ENCODE measurements at places on chromosomes 7 and 10.

DNA sequence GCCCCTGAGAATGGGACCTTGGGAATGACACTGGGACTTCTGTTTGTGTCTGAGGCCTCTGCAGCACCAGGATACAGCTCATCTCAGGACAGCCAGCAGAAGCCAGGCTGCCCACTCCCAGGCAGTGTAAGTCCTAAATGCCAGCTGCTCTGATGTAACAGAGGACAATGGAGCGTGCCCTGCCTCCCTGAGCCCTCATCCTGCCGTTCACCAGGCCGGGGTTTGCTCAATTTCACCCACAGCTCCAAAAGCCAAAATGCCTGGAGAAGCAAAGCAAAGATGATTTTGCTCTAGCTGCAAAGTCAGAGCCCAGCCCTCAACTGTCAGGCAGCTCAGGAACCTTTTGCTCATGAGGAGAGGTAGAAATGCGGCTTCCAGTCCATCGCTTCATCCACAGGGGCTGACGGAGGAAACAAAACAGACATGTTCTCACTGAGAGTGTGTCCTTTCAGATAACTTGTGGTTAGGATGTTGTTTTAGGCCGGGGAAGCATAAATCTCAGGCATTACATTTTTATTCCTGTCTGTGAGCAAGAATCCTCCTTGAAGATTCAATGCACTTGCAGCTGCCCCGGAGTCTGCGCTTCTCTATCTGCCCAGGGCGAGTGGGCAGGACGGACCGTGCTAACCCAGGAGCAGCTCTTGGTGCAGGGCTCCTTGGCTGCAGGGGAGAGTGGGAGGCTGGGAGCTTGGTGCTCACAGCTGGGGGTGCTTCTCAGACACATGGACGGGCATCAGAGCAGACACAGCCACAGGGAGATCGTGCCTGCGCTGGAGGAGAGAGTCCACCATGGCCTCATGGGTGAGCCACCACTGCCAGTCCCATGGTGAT is 83.2 kb upstream of the CHST15 start:
- DNase-seq, result no peak

GRCh38 chr7:30451539-30452279 is 26.9 kb downstream of the NOD1 start:
- DNase-seq, result no peak

GRCh38 chr10:15237351-15237750 is 68.9 kb upstream of the NMT2 start:
- DNase-seq, result no peak

DNA sequence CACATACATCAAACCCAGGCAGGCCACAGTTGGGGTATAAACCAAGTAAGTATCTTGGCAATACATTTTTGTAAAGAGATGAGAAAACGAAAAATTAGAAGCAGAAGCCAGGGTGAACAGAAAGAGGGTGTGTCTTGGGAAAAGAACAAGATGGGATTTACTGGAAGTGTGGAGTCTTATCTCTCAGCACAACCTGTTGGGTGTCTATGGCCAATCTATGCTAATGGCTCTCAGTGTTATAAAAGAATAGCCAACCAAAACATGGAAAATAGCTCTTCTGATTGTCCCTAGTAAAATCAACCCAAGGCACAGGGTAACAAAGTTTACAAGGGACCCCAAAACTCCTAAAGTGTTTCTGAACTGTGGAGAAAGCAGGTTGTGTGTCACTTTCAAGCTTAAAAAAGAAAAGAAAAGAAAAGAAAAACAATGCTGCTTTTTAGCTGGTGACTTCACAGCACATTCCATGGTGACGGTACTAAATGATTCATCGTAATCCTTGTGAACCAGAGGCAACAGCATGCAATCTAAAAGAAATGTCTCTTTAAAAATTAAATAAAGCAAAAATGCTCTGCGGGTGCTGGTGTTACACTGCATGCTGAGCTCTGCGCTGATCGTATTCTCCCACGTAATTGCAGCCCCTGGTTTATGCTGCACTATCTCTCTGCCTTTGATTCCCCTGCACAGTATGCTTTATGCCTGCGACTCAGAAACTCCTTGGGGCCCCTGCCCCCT is 100.8 kb downstream of the C10orf90 start:
- no peak for DNase-seq

DNA sequence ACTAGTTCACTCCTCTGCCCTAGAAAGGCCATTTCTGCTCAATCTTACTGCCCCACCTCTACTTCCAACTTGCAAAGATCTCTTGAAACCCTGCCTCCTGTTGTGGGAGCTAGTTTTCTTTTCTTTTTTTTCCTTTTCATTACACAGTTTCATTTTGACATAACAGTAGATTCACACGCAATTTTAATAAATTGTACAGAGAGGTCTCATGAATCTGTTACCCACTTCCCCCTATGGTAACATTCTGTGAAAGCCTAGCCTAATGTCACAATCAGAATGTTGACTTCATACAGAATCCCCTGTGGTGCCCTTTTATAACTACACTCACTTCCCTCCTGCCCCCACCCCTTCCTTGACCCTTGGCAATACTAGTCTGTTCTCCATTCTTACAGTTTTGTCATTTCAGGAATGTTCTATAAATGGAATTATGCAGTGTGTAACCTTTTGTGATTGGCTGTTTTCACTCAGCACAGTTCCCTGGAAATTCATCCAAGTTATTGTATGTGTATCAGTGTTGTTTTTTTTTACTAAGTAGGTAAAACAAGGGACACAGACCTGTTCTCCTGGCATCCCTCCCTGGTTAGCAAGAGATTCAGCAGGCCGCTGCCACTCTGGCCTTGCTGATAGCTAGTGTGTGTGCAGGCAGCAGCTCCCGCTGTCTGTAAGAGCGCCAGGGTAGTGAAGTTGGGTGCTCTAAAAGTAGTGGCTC is 21.5 kb downstream of the CHST3 start:
- DNase-seq, result no peak

DNA sequence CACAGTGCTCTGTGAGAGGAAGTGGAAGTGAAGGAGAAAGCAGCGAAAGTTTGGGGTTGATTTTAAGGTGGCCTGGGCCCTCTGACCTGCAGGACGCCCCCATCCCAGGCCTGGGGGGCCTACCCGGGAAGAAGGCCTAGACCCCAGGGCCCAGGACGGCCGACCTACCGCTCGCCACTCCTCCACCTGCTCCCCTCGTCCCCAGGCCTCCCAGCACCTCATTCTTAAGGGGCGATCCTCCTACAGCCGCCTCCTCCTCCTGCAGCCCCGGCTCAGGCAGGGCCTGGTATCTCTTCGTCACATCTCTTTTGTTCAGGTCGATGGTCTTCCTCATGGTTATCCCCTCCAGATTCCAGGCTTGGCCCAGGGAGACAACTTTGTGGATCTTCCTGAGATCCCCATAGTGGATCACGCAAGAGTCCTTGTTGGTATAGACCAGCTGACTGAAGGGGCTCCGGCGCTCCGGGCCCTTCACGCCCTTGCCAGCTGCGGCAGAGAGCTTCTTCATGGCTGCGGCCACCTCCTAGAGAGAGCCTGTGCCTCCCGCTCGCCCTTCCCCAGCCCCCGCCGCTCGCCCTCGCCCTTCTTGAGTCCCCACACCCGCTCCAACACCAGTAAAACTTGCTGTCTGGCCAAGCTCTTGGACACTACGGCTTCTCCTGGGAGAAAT is 117.5 kb downstream of the OR13A1 start:
- no peak for DNase-seq
